C1 segment of cervical spinal cord (tissue), 14 donors: ENCODE measurements at places on chromosomes 12 and 14.

DNA sequence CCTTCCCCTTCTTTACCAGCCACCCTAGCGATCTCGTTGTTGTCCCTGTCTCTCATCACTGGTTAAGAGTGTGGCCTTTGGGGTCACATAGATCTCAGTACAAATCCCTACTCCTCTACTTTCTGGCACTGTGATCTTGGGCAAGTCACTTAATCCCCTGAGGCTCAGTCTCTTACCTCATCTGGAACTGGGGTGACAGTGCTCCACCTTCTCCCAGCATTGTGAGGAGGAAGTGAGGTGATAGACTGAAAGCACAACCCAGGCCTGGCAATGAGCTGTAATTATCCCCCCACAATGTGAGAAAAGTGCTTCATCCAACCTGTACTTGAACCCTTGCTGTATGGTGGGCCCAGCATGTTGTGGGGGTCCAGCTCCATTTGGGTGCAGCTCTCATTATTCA, 48.0 kb downstream of the IRAK3 start:
- DNase-seq = no peak

GRCh38 chr12:18430425-18431048, 169.2 kb downstream of the PIK3C2G start:
- DNase-seq = no peak

DNA sequence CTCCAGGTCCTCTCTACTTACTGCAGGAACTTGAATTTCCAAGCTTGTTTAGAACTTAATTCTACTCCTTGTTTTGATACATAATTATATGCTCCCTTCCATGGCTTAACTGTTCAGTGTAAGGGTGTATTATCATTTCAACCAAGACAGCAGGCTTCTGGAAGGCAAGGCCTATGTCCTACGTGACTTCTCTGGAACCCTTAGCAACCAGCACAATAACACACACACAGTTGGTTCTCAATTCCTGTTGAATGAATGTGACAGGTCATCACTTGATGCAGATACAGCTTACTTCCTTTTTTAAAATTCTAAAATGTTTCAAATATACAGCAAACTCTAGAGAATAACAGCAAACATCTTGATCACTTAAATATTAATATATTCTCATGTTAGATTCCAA, 77.7 kb upstream of the COCH start:
- no peak for DNase-seq

GRCh38 chr12:51346581-51346980, at the start of gene CELA1:
Gene CELA1 (minus strand): TSS chr12:51346679. CDS start chr12:51346638, 41 bp downstream.
- no peak for DNase-seq

GRCh38 chr12:24038211-24038997, 88.9 kb upstream of the SOX5 start:
- no peak for DNase-seq
